ENCODE measurements at places on chromosomes 5 and 9.

DNA sequence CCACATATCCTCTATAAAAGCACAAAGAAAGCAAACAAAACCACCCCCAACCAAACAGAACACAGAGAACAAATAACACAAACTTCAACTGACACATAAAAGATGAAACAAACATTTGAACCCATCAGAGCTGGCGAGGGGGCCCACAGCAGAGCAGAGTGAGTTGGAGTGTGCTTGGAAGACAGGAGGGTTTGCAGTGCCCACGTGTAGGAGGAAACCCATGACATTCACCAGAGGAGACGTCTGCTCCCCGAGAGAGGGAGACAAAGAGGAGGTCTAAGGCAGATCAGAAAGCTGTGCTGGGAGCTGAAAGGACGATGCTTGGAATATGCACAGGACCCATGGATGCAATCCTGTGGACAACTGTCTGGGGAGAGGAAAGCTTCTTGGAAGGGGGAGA lies 27.0 kb downstream of the MRPL36 start:
- peak; percentile 39 for DNase-seq

DNA sequence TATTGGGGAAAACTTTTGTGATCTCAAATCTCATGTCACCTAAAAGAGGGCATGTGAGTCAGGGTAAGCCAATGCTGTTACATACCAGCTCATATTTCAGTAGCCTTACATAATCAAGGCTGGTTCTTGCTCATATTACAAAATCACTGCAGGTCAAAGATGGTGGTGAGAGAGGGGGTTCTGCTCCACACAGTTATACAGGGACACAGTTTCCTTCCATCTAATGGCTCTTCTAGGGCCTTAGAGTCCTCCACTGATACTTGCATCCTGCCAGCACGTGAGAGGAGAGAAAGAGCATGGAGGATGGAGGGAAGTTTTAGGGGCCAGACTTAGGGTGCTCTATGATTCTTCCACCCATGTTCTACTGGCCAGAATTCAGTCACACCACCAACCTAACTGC lies 130.0 kb downstream of the LIFR start:
- no peak for DNase-seq

GRCh38 chr9:138063785-138064184 lies 186.2 kb downstream of the CACNA1B start:
- DNase-seq, result no peak

DNA sequence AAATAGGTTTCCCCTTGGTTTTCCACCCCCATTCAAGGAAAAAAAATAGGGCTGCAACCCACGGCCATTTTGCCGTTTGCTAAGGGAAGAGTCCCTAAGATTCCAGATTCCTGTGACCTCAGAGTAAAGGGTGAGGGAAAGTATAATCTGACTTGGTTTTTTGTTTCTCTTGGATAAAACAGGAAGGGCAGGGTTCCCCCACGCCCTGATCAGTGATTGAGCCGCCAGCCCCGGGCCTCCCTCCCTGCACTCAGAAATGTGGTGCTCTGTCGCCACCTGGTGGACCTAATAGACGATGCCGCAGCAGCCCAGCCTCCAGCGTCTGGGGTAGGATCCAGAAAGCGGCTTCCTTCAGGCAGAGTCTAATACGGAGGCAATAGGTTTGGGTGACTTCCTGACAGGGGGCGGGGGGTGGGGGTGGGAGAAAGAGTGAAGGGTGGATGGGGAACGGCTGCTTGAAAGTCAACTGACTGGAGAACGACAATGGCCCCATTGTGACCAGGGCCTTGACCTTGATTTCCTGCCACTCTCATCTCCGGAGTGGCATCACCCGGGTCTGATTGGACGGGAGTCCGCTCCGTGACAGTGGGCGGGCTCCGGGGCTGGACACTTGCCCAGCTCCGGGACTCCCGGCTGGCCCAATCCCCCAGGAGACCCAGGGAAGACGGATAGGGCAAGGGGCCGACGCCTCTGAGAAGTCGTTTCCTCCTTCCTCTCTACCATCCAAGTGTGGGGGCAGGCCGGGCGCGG lies 17.8 kb upstream of the CYSTM1 start:
- peak; percentile 87 for DNase-seq

DNA sequence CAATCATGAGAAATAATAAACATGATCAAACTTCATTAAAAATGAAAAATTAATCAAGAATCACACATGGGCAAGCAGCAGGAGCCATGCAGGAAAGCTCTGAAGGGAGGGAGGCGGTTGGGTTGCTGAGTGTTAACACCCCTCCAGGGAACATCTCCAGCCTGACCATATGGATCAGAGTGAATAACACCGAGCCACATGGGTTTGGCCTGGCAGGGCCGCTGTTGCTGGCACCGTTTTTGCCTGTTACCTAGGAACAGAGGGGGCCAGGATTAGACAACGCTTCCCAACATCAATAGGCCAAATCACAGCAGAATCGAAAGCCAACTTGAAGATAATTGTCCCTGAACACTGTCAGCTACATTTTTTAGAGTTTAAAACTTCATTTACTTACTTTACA lies 160.2 kb downstream of the DENND1A start:
- no peak for DNase-seq

DNA sequence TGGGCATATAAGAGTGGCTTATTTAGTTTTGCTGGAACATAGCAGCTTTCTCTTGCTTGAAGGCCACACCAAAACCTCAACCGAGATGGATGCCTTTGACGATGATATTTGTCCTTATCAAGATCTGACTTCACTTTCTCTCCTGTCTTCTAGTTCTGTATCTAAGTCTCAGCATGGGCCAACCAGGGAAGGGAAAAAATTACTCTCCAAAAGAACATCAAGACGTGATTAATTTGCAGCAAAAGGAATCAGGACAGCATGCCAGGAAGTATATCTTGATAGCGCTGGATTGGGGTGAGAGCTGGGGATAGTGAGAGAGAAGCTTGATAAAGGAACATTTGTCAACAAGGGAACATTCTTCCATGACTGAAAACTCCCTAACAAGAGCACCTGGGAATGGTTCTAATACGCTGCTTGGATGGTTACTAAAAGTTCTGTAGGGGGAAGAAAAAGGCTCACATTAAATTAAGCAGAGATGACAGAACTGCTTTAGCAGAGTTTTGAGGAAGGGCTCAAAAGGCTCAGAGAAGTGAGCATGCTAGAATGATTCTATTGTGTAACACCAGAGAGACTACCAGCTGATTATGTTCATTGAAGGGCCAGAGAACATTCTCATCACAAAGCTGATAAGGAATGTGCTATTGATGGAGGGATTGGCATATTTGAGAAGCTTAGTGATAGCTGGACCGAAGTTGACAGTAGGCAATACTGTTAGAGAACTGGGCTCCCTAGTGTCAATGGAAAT lies 21.6 kb upstream of the ANXA1 start:
- DNase-seq, result no peak

GRCh38 chr5:15674716-15675115 lies 174.7 kb downstream of the FBXL7 start:
- DNase-seq, result no peak

- DNase-seq, result no peak
These were observed 132.8 kb upstream of the RAPGEF1 start for GRCh38 chr9:131872702-131873101.

- no peak for DNase-seq
These were observed at the start of gene ZNF608 for GRCh38 chr5:124745928-124746915. Gene ZNF608 (minus strand): TSS chr5:124746639. CDS start chr5:124744989, 1,650 bp downstream.

DNA sequence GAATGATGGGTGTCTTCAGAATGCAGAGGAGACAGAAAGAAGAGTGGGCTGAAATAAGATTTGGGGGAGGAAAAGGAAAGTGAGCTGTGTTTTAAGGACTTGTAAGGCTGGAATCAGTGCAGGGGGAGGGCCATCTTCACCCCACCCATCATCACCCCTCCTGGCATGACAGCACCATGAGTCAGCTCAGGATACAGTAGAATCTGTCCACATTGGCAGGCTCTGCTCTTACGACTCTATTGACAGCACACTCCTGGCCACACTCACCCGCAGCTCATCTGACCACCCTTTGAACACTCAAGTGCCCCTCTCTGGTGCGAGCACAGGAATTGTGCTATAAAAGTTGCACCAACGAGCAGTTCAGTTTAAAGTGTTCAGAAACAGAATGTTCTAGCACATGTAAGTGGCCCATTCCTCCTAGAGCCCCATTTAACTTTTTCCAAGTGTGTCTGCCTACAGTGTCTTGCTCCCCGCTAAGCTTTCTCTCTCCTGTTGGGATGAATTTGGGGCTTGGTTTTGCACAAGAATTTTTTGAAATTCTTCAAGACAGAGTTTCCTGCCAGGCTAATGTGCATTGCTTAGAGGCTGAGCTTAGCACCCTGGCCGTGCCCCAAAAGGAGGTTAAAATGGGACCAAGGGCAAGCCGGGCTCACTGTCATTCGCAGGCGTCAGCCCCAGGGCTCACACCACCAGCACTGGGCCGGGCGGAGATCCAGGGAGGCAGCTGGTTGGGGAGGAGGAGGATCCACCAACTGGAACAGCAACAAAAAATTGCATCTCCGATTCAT lies 12.0 kb downstream of the ADRA1B start:
- no peak for DNase-seq

- no peak for DNase-seq
These were observed 144.6 kb downstream of the SMARCA2 start for GRCh38 chr9:2159521-2160454.

DNA sequence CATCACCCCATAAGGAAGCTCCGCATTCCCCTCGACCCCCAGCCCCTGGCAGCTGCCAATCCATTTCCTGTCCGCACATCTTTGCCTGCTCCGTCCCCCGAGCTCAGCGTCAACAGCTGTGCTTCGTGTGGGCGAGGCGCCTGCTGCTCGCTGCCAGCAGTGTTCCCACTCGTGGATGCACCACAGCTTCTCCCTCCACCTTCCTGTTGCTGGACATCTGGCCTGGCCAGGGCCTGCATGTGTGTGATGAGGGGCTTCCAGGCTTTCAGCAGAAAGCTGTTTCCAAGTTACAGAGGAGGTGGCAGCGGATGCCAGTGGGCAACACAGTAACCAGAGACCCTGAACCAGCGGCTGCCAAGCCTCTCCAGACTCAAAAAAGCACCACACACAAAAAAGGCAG lies 86.0 kb downstream of the PRRT1B start:
- DNase-seq, result no peak
